Left forelimb (tissue), 1 donor: ENCODE measurements at places on chromosomes 3 and 15.

DNA sequence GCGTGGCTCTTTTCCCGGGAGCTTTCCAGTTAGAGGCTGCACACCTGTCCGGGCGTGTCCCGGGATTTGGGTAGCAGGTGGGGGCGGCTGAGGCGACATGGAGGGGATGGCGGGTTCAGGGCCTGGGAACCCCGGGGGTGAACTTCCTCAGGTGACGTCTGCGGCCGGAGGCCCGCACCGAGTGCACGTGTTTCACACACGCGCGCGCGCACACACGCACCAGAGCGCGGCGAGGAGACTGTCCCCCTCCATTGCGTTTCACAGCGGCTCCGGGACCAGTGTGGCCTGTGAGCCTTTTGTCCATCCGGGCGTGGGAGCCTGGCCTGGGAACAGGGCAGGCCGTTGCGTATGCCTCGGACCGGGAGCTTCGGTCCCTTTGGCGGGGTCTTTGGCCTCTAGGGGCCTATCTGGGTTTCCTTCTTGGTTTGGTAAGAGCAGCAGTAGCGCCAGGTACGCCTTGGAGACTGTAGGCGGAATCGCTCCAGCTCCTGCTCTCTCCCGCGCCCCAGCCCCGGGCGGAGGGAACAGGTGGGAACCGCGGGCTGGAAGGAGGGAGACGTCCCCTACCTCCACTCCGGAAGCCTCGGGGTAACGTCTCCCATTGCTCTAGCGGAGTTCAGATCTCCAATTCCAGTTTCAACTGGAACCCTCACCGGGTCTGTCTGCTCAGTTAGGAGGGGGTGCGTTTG lies 220.0 kb downstream of the MEIS2 start:
- DNase-seq: peak; percentile 65

DNA sequence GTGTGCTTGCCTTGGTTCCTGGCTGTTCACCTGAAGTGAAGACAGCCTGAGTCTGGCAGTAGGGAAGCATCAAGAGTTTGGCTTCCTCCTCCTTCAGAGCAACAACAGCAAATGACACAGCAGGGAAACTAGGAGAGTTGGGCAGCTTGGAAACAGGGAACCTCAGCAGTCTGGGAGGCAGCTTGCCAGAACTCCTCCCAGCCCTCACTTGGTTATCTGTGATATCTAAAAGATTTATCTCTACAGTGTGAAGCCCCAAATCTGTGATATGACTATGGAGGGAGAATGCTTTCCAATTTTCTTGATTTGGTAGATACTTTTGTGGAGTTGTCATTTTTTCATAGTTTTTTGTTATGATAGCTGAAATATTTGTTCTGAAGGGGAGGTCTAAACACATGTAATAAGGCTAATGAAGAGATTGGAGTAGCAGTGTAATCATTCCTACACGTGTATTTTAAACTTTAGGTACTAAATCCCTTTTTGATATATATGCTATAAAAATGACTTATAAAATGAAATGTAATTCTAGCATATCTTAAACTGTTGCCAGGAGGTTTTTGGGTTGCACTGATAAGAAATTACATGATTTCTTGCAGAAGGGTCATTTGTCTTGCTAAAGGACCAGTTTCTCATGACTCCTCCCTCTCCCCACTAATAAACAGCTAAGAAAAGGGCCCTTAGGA lies 20.8 kb downstream of the UBE2E1 start:
- DNase-seq: no peak

DNA sequence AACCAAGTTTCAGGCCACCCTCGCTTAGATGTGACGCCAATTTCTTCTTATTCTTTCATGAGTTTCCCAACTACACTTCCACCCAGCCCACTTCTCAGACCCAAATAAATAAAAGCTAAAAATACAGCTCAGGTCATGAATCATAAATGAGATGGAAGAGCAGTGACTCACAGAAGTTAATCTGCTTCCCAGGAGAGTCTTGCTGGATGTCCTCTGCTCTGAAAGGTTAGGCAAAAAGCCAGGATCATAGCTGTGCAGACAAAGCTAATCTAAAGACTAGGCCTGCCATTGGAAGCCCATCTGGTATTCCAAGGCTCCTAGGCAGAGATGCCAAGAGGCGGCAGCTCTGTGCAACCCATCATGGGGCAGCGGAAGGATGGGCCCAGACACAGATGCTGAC lies 24.1 kb downstream of the SHC4 start:
- DNase-seq: no peak

GRCh38 chr3:74137790-74138189 lies 476.7 kb downstream of the CNTN3 start:
- no peak for DNase-seq

DNA sequence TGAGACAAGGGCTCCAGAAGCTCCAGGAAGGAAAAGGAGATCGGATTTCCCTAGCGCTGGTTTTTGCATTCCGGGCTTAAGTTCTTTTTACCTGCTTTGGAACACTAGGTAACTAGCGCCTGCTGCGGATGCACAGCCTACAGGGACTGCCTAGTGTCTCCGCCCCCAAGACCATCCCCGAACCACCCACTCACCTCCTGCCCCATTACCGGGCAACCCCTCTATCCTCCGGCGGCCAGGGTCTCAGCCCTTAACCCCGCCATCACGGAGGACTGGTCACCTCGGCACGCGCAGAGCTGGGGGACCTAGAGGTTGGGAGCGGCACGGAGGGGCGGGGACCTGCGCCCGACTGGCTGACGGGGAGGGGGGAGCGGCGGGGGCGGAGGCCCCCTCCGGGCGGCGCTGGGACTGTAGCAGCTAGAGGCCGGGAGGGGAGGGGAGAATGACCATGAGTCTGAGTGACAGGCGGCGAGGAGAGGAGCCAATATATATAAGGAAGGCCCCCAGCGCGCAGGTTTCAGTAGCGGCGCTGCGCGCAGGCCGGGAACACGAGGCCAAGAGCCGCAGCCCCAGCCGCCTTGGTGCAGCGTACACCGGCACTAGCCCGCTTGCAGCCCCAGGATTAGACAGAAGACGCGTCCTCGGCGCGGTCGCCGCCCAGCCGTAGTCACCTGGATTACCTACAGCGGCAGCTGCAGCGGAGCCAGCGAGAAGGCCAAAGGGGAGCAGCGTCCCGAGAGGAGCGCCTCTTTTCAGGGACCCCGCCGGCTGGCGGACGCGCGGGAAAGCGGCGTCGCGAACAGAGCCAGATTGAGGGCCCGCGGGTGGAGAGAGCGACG lies at the start of gene DLL4:
Gene DLL4, plus strand, starts transcription at position 520 of the 839 bp plus-strand sequence. CDS start 329 bp downstream, outside the sequence.
- no peak for DNase-seq

GRCh38 chr3:65006300-65006739 lies 318.5 kb upstream of the ADAMTS9 start:
- no peak for DNase-seq
